ENCODE measurements at places on chromosomes 13 and 19.

GRCh38 chr19:32129141-32129540, 216.3 kb upstream of the ZNF507 start:
- no peak for DNase-seq

- peak; percentile 6 for DNase-seq
These were observed 10.1 kb downstream of the NLRP12 start for GRCh38 chr19:53813996-53814395.

DNA sequence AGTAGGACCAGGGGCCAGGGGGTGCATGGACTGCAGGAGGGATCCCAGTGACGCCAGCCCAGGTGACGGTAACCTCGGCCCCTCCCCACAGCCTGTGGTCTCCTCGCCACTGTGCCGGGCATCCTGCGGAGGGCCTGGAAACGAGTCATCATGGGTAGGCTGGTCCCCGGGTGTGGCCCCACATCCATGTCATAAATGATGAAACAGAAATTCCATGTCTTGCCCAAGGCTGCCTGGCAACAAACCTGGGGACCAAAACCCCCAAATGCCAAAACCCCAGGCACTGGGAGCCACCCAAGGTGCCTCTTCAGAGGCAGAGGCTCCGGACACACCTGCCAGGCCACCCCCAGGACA, 20.9 kb downstream of the MAP2K2 start:
- no peak for DNase-seq

GRCh38 chr19:3465552-3465951, 14.8 kb downstream of the SMIM24 start:
- DNase-seq = no peak

GRCh38 chr19:42246143-42246921, 3.9 kb upstream of the GSK3A start:
- DNase-seq = peak; percentile 84

- no peak for DNase-seq
These were observed 165.5 kb upstream of the KLF12 start for GRCh38 chr13:74299721-74300120.

- DNase-seq = no peak
These were observed 460 bp upstream of the ZNF155 start for GRCh38 chr19:43983544-43983911.

DNA sequence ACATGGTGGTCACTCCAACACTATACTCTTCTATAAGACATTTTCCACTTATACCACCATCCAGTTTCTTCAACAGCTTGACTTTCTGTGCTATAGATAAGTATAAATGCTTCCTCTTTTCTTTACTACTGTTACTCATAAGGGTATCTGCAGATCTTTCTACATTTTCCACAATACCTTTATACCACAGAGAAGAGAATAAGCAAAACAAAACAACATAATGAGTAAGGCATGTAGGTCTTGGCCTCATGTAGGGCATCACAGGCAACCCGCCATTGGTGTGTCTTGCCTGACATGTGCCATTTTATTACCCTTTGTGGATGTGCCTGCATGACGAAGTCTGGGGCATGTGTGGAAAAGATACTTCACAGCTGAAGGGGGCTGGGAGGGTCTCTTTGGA, 265.3 kb upstream of the STARD13 start:
- DNase-seq = no peak

DNA sequence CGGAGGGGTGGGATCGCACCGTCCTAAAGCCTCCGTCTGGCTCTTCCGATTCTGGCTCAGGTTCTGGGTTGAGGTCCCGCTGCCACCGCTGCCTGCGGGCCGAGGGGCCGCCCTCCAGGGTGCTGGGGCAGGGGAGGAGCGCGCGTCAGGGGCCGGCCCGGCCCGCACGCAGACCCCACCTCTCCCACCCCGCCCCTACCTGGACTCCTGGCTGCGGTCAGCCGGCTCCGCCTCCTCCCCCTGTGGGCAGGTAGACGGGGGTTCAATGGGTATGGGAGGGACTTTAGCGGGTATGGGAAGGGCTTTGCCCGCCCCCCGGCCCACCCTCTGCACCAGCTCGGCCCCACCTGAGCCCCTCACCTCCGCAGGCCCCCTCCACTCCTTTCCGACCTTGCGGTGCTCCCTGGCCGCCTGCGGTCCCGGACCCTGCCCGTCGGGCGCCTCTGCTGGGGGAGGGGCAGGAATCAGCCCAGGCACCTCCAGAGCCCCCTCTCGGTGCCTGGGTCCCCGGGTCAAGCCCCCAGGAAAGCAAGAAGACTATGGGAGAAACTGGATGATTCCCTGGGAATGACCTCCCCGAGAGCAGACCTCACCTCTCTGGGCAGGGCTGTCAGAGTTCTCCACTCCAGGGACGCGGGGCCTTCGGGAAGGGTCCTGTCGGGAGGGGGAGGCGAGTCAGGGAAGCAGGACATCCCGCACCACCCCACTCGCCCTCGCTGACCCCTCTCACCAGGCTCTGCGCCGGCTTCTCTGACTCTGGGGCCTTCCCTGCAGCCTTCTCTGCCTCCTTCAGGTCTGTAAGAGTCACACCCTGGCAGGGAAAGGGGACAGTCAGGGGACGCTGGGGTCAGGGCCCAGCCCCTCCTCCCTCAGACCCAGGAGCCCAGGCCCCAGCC, 17.0 kb downstream of the EPS8L1 start:
- DNase-seq = no peak

GRCh38 chr19:49473868-49474541, at the start of gene FLT3LG:
FLT3LG (plus strand) TSS chr19:49474215; CDS start chr19:49474640, 425 bp downstream.
- peak; percentile 73 for DNase-seq

DNA sequence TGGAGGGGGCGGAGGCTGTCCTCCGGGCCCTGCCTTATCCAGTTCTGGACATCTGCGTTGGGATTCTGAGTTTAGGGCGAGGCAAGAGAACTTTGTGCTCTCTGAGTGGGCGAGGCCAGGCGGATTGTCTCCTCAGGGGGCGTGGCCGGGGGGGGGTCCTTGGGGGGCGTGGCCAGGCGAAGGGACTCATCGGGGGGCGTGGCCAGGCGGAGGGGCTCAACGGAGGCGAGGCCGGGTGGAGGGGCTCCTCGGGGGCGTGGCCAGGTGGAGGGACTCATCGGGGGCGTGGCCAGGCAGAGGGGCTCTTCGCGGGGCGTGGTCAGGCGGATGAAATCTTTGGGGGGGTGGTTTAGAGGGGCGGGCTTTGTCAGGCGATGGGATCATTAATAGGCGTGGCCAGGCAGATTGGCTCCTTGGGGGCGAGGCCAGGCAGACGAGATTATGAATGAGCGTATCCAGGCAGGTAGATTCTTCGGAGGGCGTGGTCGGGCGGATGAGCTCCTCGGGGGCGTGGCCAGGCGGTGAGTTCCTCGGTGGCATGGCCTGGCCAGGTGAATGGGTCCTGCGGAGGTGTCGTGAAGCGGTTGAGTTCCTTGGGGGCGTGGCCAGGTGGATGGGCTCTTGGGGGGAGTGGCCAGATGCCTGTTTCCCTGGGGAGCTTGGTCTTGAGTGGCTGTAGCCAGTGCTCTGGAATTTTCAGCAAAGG, 10.3 kb upstream of the CACNG7 start:
- DNase-seq = no peak

DNA sequence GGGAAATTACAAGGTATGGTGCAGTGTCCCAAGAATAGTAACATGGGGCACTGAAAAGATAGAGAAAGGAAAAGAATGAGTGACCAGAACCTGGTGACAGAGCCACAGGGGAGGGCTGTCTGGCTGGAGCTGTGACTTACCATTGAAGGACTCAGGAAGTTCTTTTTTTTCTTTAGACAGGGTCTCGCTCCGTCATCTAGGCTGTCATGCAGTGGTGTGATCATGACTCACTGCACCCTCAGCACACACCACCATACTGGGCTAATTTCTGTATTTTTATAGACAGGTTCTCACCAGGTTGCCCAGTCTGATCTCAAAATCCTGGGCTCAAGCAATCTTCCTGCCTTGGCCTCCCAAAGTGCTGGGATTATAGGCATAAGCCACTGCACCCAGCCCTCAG, 8.8 kb upstream of the CPB2 start:
- DNase-seq = peak; percentile 27

GRCh38 chr19:29118389-29118788, 94.6 kb downstream of the UQCRFS1 start:
- DNase-seq = no peak

DNA sequence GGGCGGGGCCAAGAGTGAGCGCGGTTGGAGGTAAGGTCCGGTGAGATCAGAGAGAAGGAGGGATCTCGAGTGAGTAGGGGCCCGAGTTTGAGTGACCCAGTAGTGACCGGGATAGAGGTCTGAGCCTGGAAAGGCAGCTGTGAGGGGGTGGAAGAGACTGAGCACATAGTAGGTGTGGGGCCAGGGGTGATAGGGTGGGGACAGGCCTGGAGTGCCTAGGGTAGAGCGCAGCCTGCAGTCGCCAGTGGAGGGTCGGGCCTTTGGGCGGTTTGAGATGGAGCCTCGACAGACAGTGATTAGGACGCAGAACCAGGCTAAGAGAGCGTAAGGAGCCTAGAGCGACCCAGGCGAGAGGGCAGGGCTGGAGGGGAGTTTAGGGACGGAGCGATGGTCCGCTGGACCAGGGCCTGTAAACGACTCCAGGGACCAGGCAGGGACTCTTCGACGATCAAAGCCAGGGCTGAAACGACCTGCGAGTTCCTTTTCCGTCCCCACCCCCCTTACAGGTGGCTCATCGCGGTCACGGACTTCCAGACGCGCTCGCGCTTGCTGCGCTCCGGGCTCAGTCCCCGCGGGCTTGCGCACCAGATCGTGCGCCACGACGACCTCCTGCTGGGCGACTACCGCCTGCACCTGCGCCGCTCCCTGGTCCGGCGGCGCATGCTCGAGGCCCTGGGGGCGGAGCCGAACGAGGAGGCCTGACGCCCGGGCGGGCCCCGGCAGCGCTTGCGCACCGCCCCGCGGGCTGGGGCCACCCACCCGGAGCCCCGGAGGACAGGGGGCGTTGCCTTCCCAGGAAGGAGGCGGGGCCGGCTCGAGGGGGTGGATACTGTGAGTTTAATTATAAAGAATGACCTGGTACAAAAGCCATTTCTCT, 9.4 kb downstream of the C19orf81 start:
- DNase-seq = peak; percentile 79

GRCh38 chr19:55473225-55474012, 3.0 kb upstream of the ZNF628 start:
- DNase-seq = no peak

DNA sequence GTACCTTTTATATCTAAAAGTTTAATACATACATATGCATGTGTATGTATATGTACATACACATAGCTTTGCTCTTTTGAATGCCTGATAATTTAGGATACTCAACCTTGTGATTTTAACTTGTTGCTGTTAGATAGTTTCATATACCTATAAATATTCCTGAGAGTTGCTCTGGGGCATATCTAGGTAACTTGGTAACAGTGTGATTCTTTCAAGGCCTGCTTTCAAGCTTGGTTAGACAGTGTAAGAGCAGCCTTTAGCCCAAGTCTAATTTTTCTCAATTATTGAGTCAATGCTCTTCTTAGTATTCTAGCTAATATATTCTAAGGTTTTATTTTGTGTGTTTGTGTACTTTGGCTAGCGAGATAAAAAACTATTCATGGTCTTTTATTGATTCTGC, 762.1 kb upstream of the MIR17HG start:
- DNase-seq = no peak

GRCh38 chr19:57071444-57071843, 48.3 kb upstream of the USP29 start:
- DNase-seq = no peak

DNA sequence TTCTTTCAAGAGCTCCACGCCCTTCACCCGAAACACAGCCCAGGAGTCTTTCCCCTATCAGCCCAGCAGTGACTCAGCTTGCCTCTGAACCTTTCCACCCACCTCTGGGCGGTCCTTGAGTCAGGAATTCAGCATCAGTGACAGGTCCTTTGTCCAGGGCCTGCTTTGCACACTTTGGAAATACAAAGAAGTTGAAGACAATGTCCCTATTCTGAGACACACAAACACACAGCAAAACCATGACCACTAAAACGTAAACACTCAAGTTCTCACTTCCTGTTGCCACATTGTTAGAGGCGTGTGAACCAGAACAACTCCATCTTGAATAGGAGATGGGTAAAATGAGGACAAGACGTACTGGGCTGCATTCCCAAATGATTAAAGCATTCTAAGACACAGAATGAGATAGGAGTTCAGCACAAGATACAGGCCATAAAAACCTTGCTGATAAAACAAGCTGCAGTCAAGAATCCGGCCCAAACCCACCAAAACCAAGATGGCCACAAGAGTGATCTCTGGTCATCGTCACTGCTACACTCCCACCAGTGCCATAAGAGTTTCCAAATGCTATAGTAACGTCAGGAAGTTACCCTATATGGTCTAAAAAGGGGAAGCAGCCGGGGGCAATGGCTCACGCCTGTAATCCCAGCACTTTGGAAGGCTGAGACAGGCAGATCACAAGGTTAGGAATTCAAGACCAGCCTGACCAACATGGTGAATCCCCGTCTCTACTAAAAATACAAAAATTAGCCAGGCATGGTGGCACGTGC, 49.2 kb upstream of the ATP12A start:
- DNase-seq = peak; percentile 10

DNA sequence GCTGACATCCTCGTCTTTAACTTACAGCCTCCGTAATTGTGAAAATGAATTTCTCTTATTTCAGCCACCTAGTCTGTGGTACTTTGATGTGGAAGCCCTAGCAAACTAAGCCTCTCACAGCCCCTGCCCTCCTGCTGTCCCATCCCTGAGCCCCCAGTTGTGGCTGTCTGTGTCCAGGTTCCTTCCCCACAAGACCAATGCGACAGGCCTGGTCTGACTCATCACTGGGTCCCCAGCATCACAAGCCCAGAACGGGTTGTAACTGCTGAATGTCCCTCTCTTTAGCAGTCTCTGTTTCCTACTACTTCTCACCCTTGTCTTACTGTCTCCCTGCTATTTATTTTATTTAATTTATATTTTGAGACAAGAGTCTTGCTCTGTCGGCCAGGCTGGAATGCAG, 5.7 kb downstream of the POU2F2 start:
- no peak for DNase-seq

DNA sequence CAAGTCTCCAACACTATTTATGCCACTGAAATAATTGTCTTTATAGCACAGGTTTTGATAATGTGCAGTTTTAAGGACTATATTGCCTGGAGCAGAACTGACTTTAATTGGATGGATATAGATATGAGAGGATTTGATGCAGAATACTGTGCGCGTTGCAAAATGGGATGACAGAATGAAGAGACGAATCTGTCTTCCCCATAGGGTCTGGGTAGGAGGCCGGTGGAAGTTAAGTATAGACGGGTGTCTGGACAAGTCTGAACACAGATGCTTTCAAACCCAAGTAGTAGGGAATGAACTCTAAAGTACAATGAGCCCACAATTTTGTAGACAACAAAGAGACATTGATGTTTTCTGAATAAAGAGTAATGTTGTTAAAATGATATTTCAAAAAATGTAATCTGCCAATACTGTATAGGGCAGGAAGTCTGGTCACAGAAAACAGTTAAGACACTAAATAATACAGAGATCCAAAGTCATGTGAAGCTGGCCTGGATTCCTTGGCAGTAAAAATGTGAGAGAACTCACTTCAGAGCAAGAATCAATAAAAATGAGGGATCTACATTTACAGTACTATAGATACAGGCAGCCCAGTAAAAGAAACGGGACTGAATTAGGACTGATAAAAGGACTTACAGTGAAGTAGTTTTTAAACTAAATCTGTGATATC, 125.5 kb downstream of the ENOX1 start:
- no peak for DNase-seq

GRCh38 chr13:35765941-35766340, 289.5 kb upstream of the MAB21L1 start:
- no peak for DNase-seq
